ENCODE measurements at places on chromosomes 11 and 22.

DNA sequence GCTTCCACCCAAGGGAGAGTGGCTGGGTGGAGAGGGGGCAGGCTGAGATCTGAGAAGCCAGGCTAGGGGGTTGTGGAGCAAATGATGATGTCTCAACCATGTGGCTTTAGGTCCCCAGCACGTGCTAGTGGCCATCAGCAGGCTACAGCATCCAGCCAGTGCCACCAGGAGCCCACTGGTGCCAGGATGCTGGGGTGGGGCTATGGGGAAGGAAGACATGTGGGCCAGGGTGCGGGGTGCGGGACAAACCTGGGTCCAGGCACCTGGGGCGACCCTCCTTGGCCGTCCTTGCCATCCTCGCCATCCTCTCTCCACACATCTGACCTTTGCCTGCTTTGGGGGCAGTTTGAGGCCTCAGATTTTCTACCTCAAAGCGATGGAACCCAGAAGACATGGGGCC is 104.3 kb downstream of the KCNQ1 start:
- DNase-seq = no peak

- no peak for DNase-seq
Observed at GRCh38 chr11:119319700-119320239, 2.8 kb upstream of the MCAM start.

GRCh38 chr22:44129619-44129976 is 51.1 kb upstream of the PARVG start:
- DNase-seq = no peak

DNA sequence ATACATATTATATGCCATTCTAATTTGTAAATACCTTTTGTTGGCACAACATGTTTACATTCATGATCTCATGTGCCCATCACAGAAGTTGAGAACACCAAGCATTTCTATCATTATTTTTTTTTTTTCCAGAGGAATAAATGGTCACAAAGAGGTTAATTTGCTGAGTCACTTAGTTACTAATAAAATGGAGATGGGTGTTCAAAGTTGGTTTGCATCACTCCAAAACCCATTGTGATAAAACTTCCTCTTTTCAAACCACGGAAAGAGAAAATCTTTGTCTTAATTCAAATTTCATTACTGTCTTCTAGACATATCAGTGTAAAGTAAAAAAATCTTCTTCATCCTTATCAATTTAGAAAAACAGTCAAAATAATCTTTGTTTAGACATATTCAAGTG is 636.8 kb upstream of the CCDC179 start:
- DNase-seq = no peak

DNA sequence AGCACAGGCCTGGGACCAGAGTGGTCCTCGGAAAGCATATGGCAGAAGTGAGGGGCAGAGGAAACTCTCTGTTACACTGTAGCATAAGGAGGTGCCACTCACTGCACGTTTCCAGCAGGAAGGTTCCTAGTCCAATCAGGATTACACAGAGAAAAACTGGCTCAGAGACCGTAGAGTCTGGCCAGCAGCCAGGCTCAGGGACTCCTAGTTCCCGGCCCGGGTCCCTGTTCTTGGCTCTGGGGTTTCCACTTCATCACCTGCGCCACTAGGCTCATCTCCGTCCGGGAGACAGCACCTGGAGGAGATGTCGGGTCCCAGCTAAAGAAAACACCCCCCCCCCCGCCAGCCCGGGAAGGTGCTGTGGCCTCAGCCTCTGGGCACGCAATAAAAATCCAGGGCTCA is 1.1 kb downstream of the TTLL12 start:
- no peak for DNase-seq

GRCh38 chr22:25485626-25486545 is 78.6 kb upstream of the GRK3 start:
- no peak for DNase-seq

GRCh38 chr22:28247667-28248363 is 328.8 kb upstream of the PITPNB start:
- no peak for DNase-seq

- DNase-seq = no peak
Observed at GRCh38 chr11:71301046-71301857, 48.9 kb upstream of the SHANK2 start.

GRCh38 chr22:27116312-27117086 is 459.1 kb downstream of the MIAT start:
- DNase-seq = no peak

DNA sequence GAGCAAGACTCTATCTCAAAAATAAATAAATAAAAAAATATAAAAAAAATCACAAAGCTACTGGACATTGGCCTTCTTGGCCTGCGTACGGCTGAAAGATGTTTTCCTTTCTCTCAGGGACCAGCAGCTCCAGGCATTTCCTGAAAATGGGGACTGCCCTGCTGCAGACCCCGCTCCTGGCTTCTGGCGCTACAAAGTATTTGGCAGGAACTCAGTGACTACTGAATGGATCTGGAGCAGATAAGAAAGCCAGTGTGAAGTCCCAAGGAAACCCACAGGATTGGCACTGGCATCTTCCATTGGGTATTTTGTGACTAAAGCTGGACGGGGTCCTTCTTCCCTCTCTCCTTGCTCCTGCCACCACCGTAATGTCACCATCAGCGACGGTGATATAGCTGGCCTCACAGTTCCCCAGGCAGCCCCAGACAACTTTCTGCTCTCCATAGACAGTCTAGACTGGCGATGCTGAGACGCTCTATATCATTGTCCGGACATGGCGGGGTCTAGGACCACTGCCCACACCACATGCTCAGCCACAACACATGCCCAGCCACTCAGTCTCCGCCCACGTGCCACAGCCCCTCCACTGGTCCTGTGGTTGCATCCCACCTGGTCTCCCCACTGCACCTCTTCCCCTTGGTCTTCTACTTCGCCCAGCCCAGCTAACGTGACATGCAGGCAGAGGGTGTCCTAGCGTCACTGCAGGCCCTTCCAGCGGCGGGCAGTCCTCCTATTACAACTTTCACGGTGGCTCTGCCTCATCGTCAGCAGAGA is 22.7 kb upstream of the YPEL1 start:
- no peak for DNase-seq

DNA sequence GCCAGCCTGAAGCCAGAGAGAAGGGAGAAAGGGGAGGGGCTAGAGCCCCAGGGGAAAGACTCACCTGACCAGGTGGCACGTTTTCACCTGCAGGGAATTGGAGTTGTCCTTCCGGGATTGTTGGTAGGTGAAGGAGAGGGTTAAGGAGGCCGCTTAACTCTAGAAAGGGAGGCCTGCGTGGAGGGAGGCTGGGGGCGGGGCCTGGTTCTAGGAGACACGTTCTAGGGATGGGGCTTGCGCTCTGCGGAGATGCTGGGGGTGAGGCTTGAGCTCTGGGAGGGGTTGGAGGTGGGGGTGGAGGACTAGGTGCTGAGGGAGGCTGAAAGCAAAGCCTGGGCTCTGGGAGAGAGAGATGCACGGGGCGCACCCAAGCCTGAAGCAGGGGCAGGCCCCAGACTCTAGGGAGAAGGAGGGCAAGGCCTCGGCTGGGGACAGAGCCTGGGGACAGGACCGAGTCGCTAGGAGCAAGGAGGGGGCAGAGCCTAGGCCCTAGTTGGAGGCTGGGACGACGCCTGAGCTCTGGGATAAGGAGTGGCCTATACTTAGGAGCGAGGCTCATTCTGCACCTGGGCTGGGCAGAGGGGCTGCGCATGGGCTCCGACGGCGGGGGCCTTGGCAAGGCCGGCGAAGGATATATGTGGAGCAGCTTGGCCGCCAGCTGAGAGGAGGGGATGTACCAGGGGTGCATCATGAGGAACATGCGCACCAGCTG is 2.4 kb downstream of the RASGRP2 start:
- no peak for DNase-seq

DNA sequence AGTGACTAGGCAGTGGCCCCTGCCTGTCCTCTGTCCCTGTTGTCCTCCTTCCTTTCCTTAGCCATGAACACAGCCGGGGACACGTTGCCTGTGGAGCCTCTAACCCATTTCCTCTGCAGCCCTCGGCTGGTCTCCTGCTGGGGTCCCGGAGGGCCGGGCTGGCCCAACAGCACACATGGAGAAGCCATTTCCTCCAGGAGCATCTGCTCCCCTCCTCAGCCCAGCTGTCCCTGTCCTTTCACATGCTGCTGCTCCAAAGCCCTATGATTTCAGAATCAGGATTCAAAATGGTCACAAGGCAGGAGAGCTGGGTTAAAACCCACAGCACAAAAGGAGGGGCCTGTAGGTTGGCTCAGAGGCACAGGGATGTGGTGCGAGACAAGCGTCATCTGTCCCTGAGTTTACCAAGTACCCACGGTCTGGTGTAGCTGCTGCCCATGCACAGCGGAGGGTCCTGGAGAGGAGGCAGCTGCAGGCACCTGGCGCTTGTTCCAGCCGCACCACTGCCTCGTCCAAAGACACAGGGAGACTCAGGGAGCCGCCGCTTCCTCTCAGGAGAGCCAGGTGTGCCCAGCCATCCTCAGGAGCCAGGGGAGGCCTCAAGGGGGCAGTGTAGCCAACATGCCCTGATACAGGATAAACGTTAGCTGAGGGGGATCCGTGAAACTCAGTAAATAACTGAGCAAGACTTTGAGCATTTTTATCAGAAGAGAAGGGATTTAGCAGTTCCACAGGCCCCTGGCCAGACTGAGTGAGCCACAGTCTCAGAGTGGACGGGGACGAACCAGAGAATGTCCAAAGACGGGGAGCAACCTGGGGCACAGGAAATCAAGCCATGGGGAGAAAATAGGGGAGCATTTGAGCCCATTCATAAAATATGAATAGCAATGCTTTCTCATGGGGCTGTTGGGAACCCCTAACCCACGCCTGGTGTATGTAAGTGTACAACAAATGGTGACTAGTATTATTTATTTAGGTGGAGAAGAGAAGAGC is 3.9 kb upstream of the VSIG10L2 start:
- DNase-seq = peak; percentile 22

DNA sequence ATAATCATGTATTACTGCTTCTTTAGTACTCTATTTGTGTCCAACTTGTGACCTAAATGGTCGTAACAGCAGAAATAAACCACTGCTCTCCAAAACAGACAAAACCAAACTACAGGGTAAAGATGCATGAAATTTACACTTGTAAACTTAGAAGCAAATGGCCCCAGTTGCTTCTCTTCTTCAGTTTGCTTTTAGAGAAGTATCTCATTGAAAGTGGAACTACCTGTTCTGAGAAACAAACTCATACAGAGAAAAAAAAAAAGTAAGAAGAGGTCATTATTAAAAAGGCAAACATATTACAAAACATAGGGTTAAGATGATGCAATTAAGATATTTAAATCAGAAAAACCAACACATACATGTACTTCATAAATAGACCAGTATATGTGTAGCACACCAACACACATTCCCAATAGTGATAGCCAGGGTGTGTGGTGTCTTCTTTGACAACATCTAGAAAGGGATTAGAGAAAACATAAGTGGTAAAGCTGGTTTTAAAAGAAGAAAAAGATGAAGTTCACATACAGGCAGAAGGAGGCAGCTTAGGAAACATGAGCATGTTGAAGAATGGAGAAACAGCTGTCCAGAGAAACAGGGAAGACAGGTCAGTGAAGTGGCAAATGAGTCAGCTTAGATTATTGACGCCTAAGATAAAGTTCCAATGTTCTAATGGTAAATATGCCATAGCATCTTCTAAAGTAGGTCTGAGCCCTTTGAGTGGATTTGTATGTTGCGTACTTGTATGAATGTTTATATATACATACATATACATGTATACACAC is 844.7 kb upstream of the CCDC90B start:
- DNase-seq = no peak

DNA sequence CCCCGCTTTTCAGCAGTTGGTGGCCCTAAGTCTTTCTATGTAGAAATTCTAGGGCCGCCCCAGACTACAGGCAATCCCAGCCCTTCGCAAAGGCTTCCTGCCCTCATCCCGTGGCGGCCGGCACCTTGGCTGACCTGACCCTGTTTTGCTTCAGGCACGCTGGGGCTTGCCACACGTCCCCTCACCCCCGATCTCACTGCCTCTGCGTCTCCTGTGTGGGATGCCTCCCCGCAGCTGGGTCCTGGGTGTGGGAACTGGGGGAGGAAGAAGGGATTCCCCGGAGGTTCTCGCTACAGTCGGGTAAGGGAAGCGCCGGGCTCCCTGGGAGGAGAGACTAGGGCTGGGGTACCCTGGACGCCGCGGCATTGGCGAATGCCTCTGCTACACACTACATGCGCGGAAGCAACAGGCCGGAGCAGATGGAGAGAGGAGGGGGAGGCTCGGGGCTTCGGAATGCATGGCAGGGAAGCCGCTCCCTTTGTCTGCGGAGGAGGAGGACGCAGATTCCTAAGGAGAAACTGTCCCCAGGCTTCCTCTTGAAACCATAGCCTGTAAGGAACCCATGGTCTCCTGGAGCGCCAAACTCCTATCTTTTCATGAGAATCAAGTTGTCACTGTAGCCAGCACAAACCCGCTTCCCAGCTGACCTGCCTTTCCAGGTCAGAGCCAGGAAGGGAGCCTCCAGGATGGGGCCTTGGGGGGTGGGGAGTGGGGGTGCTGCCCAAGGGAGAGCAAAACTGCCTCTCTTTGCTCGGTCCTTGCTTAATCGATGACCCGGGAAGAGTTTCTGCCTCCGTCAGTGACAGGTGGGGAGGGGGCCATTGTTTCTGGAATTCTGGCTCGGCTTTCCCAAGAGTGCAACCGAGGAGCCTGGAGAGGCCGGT is 1.4 kb downstream of the DTX4 start:
- DNase-seq = no peak

DNA sequence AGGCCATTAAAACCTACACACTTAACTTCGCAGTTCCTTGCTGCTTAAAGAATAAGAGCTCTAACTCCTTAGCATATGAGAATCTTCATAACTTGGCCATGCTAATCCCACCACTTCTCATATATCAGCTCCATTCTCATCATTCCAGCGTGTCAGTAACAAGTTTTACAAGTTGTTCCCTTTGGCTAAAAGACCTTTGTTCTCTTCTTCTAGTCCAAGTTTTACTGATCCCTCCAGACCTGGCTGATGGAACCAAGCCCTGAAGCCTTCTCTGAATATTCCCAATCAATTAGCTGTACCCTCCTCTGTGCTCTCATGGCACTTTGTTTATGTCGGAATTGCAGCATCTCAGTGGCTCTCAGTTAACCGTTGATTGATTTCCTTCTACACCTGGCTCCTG is 35.8 kb downstream of the GAB2 start:
- no peak for DNase-seq

DNA sequence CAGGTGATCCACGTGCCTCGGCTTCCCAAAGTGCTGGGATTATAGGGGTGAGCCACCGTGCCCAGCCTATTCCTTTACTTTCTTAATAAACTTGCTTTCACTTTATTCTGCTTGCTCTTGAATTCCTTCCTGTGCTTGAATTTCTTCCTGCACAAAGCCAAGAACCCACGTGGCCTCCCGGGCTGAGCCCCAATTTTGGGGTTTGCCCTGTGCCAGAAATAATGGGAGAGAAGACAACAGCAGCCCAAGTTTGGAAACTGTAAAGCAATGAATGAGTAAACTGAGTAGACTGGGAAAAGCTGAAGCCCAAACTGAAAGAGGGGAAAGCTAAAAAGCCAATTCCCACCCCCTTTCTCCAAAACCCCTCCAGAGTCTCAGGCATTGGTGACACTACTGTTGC is 136.4 kb downstream of the NECTIN1 start:
- DNase-seq = no peak

GRCh38 chr11:134497586-134497985 is 85.5 kb upstream of the B3GAT1 start:
- no peak for DNase-seq

DNA sequence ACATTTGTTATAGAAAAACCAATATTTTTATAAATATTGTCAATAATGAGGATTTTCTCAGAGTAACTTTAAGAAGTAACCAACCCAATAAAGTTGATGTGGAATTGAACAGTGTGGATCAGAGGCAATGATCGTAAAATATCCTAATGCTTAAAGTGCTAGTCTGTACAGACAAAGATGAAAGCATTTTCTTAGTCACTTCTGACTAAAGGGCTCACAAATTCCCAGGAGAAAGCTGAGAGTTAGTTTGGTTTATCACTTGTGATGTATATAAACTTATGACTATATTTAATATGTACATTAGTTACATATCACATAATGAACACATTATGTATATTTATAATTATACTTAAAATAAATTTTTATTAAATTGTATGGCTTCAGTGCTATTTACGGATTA is 25.4 kb upstream of the DDI1 start:
- DNase-seq = no peak
